ENCODE measurements at places on chromosomes 3 and 15.
A peak's percentile ranks its signal among the peaks of the same experiment; 100 is the strongest.

- DNase-seq = no peak
These were observed 79.1 kb upstream of the MEF2A start for GRCh38 chr15:99486371-99487336.

- DNase-seq = no peak
These were observed 125.1 kb upstream of the CTDSPL start for GRCh38 chr3:37736624-37737023.

- no peak for DNase-seq
These were observed 539.7 kb downstream of the DIPK2A start for GRCh38 chr3:144511346-144511745.

GRCh38 chr3:52529376-52530333, 4.0 kb downstream of the NT5DC2 start:
- DNase-seq = no peak

- DNase-seq = peak; percentile 13
These were observed 32.4 kb upstream of the HES1 start for GRCh38 chr3:194103505-194103904.

- DNase-seq = peak; percentile 13
These were observed 59.0 kb downstream of the ARIH1 start for GRCh38 chr15:72532991-72533601.

DNA sequence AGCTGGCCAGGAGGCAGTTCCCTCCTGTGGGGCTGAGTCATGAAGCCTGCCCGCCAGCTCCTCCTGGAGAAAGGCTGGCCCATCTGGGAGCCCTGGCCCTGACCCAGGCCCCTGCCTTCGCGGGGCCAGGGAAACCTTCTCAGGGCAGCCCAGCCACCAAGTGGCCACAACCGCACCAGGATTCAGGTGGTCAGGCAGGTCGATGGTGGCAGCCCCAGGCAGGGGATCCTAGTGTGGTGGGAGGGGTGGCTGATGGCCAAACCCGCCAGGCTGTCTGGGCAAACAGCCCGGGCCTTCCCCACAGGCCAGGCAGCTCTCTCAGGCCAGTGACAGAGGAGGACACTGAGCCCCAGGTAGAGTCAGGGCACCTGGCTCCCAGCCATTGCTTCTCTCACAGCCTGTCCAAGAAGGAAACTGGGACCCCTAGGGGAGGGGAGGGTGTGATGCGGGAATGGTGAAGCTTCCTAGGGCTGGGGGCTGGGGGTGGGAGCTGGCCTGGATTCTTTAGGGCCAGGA, 1.2 kb downstream of the TWF2 start:
- DNase-seq = no peak

DNA sequence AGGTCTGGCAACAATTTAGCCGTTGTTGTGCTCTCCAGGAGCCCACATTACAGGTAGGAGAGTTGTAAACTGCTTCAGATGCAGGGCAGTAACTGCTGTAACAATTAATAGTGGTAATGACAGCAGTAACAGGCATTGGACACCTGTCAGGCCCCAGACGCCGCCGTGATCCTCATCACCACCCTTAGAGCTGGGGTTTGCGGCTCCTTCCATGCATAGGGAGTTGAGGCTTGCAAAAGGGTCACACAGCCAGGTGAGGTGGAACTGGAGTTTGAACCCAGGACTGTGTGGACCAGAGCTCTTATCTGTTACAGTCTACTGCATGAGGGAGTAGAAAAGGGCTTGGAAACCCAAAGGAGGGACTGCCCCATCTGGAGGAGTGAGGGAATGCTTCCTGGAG, 26.8 kb upstream of the NR2C2 start:
- no peak for DNase-seq

DNA sequence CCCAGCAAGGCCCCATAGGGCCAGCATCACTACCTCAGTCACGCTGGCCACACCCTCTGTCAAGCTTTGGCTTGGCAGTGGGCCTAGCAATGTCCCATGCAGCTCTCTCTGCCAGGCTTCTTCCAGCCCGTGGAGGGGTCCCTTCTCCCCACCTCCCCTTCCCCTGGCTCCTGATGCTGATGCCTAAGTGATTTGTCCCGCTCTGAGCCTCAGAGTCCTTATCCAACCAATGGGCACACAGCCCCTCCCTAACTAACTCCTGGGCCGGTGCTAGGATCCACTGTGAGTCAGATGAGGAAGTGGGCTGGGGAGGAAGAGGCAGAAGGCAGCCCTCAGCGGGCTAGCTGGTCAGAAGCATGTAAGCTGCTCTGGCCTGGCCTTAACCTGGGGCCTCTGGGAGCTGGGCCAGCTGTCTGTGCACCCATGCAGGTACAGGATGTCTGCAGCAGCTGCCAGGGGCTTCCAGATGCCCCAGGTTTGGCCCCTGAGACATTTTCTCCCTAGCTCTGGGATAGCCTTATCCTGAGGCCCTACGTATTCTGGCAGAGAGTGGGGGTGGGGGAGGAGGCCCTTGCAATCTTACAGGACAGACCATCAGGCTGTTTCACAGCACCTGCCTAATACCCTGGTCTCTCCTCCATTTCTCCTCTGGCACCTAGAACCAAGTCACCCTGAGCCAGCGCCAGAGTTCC, 740 bp upstream of the ZBTB47 start:
- no peak for DNase-seq

- no peak for DNase-seq
These were observed 53.4 kb downstream of the GXYLT2 start for GRCh38 chr3:72941245-72941644.

All from activated CD4-positive, alpha-beta T cell treated with anti-CD3 and anti-CD28 coated beads, Interleukin-2, amount 50 U/mL, for 48 hours (primary cell).